Activated effector memory CD4-positive, alpha-beta T cell treated with Interleukin-2 at 50 U/mL for 16 hours (primary cell): ENCODE measurements at places on chromosomes 5 and 9.
A peak's percentile ranks its signal among the peaks of the same experiment; 100 is the strongest.

DNA sequence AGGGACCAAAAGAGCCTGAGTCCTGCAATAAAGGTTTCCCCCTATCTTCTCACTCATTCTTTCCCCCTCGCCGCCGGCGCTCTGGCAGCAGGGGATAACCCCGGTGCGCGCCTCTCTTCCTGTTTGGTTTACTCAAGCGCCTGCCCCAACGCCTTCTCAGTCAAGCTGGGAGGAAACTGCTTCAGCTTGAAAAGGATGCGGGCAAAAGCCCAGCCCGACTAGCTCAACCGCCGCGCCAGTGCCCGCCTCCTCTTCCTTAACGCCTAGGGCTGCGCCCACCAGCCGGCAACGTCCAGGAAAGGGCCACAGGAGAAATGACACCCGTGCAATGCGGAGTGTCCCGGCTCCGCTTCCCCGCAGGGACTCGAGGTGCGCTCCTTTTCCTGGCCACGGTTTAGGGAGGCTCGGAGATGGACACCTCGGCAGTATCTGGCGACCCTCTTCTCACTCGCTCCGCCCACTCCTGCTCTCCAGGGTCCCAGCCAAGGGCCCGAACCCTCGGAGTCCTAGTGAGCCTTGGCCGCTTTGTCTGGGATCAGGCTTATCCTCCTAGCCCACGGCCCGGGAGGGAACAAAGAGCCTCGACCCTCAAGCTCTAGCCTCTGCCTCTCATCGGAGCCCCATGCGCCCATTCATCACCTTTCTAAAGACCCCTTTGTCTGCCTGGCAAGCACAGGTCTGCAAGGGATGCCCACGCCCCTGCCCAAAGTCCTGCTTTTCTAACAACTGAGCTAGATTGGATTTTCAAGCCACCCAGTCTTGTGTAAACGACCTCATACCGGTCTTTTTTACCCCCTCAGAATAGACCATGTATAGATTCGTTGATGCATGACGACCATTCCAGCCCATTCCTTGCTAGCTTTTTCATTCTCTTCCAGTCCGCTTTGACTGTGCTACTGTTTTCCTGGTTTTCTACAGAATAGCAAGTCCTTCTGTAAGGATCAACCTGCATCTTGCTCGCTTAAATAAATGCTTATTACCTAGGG lies 2.0 kb downstream of the ST8SIA4 start:
- DNase-seq = peak; percentile 84

DNA sequence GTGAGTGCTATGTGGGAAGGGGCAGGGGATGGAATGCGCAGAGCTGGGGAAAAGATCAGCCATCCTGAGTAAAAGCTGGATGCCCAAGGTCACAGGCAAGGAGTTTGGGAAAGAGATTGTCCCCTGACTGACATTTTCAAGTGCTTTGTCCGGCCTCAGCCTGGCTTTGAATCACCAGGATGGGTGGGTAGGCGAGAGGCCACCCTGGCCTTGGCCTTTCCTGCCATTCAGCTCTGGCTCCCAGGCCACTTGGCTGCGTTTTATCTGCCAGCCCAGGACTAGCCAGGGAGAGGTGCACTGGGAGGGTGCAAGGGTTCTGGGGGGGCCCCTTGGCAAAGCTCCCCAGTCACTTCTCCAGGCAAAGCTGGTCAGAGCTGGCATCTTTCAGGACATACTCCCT lies 37.4 kb upstream of the SYNPO start:
- DNase-seq = no peak

DNA sequence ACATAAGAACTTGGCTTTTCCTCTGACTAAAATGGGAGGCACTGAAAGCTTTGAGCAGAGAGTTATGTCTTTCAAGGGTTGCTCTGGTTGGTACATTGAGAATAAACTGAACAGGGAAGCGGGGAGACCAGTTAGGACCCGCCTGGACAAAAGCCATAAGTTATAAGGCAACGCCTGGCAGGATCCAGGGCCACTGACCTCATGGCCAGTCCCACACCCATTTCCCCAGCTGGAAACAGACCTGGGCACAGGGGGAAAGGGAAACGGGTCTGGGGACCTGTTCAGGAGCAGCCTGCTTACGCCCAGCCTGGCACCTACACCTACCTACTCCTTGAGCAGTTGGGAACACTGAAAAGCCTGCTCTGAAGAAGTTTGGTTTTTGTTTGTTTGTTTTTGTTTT lies 1.3 kb downstream of the SPINK4 start:
- DNase-seq = no peak

DNA sequence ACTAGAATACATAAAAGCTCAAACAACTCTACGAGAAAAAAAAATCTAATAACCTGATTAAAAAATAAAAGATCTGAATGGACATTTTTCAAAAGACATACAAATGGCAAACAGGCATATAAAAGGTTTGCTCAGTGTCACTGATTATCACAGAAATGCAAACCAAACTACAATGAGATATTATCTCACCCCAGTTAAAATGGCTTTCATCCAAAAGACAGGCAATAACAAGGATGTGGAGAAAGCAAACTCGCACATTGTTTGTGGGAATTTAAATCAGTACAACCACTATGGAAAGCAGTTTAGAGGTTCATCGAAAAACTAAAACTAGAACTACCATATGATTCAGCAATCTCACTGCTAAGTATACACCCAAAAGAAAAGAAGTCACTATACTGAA lies 20.8 kb downstream of the UGT3A2 start:
- DNase-seq = no peak

DNA sequence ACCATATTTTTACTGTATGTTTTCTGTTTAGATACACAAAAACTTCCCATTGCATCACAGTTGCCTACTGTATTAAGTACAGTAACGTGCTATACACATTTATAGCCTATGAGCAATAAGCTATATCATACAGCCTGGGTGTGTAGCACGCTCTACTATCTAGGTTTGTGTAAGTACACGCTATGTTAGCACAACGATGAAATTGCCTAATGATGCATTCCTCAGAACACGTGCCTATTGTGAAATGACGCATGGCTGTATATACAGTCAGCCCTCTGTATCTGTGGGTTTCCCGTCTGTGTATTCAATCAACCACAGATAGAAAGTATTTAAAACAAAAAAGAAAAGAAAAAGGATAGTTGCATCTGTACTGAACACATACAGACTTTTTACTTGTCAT lies 64.2 kb downstream of the SGCD start:
- DNase-seq = no peak

GRCh38 chr5:3380689-3381088 lies 214.9 kb upstream of the IRX1 start:
- DNase-seq = no peak

- no peak for DNase-seq
These were observed 129.8 kb downstream of the MARCHF11 start for GRCh38 chr5:16049761-16050160.

- no peak for DNase-seq
These were observed 12.1 kb downstream of the MGAT1 start for GRCh38 chr5:180790524-180790923.
